Thyroid gland (tissue), 4 donors: ENCODE measurements at places on chromosomes 5 and 9. TPM values are rescaled to one million over a fixed set of nuclear protein-coding genes. Genes with fewer than 3 reads are reported as not detected.

ARL14EPL gene
- not detected for total RNA-seq

LVRN gene
- 1.2 TPM for total RNA-seq

MLLT3 gene
- total RNA-seq, result 45.0 TPM

ADAMTS16 gene
- 1.0 TPM for total RNA-seq

CHD1 gene
- total RNA-seq, result 51.4 TPM

DNA sequence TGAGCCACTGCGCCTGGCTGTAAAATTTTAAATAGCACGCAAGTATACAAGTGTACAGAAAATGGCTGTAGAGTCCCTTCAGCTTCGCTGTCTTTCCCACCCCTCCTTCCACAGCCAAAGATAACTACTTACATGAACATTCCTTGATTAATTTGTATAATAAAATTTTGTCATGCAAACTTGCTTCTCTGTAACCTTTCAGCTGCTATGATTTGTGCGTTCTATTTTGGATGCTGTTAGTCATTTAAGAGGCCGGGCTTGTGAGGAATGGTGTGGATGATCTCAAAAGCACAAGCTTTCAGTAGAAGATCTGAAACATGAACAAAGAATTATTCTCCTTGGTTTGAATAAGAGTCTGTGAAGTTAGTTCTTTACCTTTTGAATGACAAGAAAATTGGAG lies 115.0 kb upstream of the TLE1 start:
- DNase-seq, result no peak

- peak; percentile 52 for DNase-seq
Observed at GRCh38 chr5:69454460-69455249, 37.9 kb upstream of the OCLN start.

DNA sequence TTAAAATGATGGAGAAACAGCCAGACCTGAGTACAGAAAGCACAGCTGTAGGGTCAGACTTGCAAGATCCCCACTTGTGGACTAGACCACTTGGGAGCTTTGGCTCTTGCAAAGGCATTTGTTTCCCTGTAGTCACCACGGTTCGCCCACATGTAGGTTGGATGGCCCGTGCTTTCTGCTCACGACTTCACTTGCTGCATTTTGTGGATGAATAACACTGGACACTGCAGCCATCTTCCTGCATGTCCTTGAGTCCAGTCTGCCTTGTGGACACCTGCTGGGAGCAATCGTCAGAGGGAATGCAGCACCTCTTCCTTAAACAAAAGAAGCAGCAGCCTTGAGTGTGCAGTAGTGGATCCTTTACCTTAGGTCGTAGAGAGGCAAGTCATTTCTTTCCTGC lies 372.9 kb upstream of the IRX2 start:
- DNase-seq, result no peak

DNA sequence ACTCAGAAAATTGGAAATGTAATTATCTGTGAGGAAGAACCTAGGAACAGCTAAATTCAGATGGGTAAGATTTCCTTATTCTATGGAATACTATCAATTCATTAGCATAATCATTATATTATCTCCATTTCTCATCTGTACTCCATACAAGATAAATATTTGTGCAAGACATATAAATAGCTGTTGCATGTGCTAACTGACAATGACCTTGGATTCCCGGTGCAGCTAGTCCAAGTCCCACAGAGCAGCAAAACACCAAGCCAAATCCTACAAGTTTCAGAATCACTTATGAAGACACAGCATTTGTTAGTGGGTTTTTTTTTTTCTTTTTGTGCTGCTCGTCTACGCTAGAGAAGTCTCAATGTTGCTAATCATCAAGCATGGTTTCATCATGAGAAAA lies 64.8 kb downstream of the NUDT12 start:
- no peak for DNase-seq

DNA sequence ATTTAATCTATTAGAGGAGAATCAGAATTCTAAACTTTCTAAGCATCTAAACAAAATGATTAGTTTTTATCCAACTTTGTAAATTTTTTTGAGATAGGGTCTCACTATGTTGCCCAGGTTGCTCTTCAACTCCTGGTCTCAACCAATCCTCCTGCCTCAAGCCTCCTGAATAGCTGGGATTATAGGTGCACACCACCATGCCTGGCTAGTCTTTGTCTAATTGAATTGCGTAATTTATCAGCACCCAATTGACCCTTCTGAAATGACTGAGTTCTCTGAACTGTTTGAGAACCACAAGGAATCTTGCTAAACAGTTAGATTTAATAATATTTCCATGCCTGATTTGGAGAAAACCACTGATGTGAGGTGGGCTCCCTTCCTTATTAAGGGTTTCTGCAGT lies 75.7 kb downstream of the PJA2 start:
- DNase-seq, result no peak

DNA sequence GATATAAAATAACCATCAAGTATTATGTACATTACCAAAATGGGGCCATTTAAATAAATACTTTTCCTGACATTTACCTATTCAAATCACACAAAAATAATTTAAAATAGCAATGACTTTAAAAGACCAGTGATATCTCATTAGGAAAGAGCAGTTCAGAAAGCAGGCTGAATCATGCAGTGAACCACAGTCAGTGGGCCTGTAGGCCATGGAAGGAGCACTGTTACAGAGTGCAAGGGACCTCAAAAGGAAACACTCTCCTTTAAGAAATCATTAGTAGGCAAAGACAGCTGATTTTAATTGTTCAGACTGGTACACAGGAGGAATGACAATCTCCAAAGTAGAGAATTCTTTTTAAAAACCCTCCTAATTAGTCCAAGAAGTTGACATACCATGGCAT lies 283.5 kb upstream of the EFNA5 start:
- no peak for DNase-seq

DNA sequence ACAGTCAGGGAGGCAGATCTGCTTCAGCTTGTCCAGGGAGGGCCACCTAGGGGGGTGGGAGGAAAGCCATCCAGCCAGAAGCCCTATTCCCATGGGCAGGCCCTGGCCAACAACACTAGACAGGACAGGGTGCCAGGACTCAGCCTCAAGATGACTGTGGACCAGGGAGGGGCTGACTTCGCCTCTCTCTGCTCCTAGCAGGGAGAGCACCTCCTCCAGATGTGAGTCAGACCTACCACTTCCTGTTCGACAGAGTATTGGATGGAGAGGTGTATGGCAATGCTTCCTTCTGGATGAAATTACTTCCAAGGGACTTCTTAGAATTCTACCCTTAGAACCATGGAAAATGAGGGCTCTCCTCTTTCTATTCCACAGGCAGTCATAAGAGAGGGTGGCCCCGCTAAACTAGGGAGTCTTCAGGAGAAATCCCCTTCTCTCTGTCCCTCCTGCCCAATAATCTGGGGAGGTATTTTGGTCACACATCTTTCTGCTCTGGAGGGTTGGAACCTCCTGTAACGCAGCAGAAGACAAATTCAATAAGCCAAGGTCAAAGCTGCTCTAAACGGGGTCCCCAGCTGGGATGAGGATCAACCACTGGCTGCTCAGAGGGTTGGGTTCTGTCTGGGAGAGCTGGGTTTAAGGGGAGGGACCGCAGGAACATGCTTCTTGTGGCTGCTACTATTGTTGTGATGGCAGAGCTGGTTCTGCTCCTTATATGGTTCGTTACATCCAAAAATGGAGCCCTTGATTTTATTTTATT lies 23.2 kb upstream of the RCL1 start:
- DNase-seq, result no peak

GRCh38 chr5:75017971-75018370 lies 34.4 kb downstream of the GCNT4 start:
- DNase-seq, result no peak

- DNase-seq, result peak; percentile 77
Observed at GRCh38 chr5:178336889-178337288, 104.3 kb upstream of the PHYKPL start.

DNA sequence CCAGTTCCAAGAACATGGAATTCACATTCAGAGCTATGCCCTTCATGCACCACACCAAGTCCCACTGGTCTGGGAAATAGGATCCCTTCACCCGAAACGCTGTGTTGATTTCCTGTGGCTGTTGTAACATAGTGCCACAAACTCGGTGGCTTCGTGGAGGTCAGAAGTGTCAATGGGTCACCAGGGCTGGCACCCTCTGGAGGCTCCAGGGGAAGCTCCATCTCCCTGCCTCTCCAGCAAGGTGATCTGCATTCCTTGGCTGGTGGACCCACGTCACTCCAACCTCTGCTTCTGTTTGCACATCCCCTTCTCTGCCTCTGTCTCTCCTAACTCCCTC lies 28.9 kb upstream of the ALDH1B1 start:
- DNase-seq, result no peak

- DNase-seq, result no peak
Observed at GRCh38 chr5:173385832-173386360, 57.7 kb upstream of the STC2 start.
